MG63 (cell line): ENCODE measurements at places on chromosomes 2 and 18.

DNA sequence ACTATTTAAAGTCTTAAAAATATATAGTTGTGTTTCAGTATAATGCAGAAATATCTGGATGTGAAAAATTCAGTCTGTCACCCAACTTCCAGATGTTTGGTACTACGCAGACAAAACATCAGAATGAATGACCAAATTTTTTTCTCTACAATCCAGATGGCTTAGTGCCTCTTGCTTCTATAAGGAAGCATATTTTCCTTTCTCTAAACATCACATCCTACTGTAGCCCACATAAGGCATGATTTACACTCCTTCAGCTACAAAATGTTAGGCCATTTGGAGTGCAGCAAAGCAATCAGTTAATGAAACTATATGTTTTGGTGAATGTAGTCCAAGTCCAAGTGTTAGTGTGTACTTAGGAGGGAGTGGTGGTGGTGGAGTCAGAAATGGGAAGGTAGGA is 162.9 kb upstream of the SIX2 start:
- DNase-seq = no peak

GRCh38 chr18:57727952-57728807 is 74.9 kb downstream of the ATP8B1 start:
- DNase-seq = no peak

DNA sequence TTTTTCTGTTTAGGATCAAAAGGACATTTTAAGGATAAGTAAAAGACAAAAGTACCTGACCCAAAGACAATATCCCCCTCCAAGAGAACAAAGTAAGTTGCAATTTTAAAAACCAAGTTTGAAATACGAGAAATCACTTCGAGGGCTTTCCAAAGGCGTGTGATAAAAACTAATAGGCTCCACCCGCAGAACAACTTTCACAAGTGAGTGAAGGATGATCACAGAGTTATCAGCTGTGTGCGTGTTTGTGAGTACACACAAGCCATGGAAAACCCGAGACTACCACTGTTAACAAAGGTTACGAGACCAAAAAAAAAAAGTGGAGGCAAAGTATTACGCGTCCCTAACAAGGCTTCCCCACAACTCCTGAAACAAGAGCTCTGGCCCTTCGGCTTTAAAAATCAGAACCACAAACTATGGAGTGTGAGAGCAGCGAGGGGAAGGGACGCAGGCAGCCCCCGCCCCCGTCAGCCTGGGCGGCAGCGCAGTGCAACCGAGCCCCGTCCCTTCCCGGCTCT is 719 bp downstream of the SMAD2 start:
- no peak for DNase-seq

DNA sequence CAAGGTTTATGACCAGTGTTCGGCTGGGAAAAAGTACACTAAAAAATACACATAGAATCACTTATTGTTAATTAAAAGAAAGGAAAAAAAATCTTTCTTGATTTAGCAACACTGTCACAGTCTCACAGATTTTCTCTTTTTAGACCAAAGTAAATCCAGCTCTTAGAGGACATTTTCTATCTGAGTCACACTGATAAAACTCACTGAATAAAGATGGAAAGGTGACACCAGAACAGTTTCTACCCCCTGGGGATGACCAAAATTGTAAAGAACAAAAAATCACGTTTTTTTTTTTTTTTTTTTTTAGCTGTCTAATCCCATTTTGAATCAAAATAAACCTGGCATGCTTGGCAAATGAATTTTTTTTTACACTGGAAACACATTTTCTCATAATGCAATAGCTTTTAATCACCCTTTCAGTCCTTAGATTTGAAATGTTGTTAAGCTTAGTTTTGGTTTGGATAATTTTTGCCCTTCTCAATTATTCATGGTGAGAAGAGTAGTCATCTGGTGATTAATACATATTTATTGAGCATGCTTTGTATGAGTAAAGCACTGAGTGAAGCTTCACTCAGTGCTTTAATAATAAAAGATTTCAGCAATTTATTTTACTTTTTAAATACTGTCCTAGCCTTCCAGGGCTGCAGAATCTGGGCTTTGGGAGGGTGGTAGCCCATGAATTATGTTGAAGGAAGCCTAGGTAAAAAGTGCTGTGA is 886.3 kb downstream of the SLC4A3 start:
- DNase-seq = no peak

DNA sequence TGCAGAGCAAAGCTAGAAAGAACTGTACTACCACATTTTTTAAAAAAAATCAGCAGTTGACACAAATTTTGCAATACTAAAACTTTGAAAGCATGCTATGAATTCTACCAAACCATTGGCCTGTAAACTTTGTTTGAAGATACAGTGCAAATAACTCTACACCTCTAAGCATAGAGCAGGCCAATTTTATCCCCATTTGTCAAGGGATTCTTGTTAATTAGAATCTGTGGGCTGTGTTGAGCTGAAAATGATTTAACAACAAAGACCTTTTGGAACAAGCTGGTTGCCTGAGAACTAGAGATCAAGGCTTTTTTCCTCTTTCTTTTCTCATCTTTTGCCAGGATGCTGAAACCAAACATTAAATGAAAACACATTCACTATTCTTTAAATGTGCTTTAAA is 886.0 kb upstream of the CDH2 start:
- no peak for DNase-seq

- no peak for DNase-seq
Measured at GRCh38 chr2:237717366-237718276, 81.0 kb upstream of the RBM44 start.

DNA sequence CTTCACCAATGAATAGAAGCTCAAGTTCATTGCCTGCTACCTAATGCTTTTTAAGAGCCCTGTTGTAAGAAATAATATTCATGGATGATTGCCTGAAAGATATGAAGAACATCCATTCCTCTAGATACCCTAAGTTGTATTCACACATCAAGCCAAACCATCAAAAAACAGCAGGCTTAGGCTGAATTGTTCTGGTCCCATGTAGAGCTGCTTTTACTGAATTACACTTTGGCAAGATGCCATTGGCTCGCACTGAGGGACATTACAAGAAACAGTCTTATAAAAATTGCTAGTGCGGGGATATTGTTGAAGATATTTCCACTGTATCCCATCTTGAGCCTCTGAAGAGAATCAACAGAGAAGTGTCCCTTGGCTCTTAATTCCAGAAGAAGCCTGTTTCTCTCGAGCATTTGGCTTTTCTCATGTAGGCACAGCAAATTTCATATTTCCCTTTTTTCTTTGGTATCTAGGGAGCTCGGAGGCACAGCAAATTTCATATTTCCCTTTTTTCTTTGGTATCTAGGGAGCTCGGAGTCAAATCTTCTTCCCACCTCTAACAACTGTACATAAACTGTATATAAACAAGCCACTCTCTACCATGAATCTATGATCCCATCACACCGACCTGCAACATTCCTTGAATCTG is 107.5 kb downstream of the COLEC12 start:
- DNase-seq = no peak

- no peak for DNase-seq
Measured at GRCh38 chr2:221446140-221446539, 126.0 kb downstream of the EPHA4 start.

DNA sequence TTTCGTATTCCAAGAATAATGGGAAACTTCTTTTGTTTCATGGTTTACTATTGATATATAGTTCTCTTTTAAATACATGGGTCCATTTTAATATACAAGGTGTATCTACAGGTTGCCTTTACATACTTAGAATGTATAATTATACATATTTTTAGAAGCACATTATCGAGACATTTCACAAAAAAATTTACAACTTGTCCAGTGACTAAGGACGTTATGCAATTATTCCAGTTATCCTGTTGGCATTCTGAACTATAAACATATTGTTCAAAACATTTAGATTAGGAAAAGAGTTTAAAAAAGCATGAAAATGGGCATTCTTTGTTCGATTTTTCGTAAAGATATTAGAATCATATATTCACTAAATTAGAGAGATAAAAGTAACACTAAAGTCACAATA is 344.6 kb upstream of the TMEFF2 start:
- no peak for DNase-seq

GRCh38 chr2:217664761-217665160 is 338.0 kb downstream of the TNS1 start:
- peak; percentile 58 for DNase-seq

GRCh38 chr2:217954051-217954450 is 48.7 kb downstream of the TNS1 start:
- no peak for DNase-seq

- no peak for DNase-seq
Measured at GRCh38 chr2:222795450-222796357, 65.1 kb upstream of the ACSL3 start.

DNA sequence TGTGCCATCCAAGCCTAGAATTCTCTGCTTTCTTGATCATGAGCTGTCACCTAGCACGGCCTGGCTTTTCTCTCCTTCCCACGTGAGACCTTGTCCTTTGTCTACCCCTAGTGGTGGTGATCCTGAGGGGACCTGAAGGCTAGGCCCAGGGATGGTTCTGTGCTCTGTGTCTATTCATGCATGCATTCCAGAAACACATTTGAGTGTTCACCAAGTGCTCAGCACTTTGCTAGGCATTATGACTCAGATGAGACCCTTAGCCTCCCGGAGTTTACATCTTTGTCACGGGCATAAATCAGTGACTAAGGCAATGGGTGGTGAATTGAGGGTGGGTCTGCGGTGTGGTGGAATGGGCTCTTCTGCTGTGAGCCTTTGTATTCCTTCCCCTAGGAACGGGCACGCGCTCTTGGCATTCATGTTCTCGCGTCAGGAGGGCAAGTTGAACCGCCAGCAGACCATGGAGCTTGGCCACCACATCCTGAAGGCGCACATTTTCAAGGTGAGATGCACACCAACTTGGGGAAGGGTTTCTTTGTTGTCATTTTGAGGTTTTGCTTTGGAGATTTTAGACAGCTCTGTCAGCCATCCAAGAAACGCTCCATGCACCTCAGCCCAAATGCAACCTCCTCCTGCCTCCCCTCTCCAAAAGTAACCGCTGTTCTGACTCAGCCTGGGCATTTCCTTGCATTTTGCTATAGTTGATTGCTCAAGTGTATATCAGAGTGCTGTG is 100.9 kb downstream of the WDSUB1 start:
- peak; percentile 41 for DNase-seq

DNA sequence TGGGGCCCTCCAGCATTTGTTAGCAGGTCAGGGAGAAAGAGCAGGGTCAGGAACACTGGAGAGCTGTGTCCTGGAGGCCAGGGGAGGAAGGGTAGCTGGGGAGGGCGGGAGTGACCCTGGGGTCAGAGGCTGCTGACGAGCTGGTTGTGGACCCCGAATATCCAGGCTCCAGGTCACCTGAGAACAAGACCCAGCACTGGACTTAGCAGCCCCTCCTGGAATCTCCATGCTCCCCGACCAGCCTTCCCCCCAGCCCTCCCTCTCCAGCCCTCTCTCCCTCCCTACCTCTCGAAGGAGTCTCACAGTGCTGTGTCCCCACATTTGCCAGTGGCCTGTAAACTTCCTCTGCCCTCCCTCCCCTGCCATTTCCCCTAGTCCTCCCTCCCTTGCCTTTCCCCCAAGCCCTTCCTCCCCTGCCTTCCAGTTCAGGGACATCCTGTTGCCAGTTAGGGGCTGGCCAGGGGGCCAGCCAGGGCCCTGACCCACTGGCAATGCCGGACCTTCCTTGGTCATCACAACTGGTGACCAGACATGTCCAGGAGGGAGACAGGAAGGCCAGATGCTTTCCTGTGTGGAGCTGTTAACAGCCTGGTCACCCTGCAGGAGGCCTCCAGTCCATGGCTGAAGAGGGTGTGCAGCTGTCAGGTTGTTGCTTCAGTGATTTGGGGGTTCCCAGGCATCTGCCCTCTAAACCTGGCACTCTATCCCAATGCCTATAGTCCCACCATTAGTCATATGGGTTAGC is 50.0 kb upstream of the FAHD2A start:
- DNase-seq = no peak

GRCh38 chr18:76756531-76757253 is 65.7 kb upstream of the ZNF236 start:
- no peak for DNase-seq

- no peak for DNase-seq
Measured at GRCh38 chr2:31333046-31333445, 81.5 kb downstream of the XDH start.

GRCh38 chr2:46420945-46421344 is 58.4 kb upstream of the TMEM247 start:
- DNase-seq = no peak

DNA sequence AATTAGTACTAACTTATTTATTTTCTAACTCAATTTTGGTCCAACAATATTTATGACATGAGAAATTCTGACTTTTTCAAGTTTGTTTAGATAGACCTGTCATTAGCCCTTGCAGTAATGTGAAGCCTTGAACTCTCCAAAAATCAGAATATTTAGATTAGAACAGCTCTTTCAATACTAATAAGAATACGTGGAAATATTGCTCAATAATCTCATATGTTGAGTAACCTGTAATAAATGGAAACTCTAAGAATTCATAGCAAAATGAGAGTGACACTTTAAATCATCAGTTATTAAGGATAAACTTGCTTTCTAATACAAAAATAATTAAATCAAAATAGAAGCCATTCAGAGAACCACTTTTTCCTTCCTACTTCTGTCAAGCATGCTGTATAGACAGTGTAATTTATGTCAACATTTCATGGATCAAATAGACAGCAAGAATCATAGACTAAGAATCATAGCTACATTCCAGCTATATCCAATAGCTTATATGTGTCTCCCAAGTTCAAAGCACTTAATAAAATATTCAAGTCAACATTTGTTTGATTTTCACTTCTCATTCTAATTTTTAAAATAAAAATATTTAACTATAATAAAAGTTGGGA is 710.3 kb upstream of the SOX11 start:
- no peak for DNase-seq
